ENCODE measurements at places on chromosomes 3 and 15. TPM values are rescaled to one million over a fixed set of nuclear protein-coding genes. Genes with fewer than 3 reads are reported as not detected.
A peak's percentile ranks its signal among the peaks of the same experiment; 100 is the strongest.

GRCh38 chr3:149466192-149466591, 8.3 kb upstream of the TM4SF4 start:
- peaks cover 10% of the 10 kb centered on the region for H3K4me1 ChIP-seq
- no peaks in the 10 kb centered on the region for H3K27me3 ChIP-seq
- no peaks in the 10 kb centered on the region for H3K36me3 ChIP-seq

- H3K27me3 ChIP-seq = no peaks in the 10 kb centered on the region
- DNase-seq = no peak
- H3K4me1 ChIP-seq = peaks cover 5% of the 10 kb centered on the region
- no peak overlapping the region for H3K4me3 ChIP-seq
- no peak overlapping the region for H3K27ac ChIP-seq
Observed at GRCh38 chr3:34256021-34256420, 457.6 kb downstream of the PDCD6IP start.

- H3K27ac ChIP-seq = no peak overlapping the region
- H3K4me3 ChIP-seq = no peak overlapping the region
- no peaks in the 10 kb centered on the region for H3K36me3 ChIP-seq
- H3K4me1 ChIP-seq = no peaks in the 10 kb centered on the region
Observed at GRCh38 chr15:57421551-57421950, 45.2 kb downstream of the CGNL1 start.

DNA sequence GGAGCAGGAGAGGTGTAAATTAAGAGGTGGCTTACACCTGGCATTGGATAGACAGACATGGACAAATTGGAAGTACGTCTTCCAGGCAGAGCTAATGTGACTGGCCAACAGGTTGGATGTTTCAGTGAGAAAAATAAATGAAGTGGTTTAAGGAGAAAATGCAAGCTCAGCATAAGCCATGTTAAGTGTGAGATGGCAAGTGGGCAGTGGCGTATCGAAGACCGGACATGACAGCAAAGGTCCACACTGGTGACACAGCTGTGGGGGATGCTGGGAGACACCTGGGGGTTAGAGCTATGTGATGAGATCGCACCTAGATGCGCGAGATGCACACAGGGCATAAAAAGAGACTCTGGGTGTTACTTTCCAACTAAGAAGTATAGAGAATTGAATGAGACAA, 3.7 kb upstream of the ATP10A start:
- H3K36me3 ChIP-seq = no peaks in the 10 kb centered on the region
- H3K4me3 ChIP-seq = no peak overlapping the region
- no peak overlapping the region for H3K27ac ChIP-seq

DNA sequence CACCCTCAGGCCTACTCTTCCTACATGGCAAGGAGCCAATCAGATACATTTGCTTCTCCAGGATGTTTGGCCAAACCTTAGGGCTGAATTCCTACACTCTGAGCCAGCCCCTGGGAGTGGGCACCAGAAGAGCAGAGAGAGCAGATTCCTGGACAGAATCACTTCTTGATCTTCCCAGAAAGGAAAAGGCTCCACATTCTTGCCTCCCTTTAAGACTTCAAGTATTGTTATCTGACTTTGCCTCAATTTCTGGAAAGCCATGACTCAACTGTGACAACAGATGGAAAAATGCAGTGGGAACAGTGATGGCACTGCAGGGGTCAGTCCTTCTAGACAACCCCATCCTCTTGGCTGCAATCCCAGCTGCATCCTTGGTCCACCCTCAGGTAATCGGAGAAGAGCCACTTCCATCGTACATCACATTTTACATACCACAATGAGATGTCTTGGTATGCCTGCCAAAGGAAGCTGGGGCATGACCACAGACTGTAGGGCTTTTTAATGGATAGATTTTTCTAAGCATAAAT, 21.0 kb downstream of the SLCO2A1 start:
- peaks cover 10% of the 10 kb centered on the region for H3K4me1 ChIP-seq
- H3K36me3 ChIP-seq = no peaks in the 10 kb centered on the region
- H3K27ac ChIP-seq = no peak overlapping the region
- H3K4me3 ChIP-seq = no peak overlapping the region

DNA sequence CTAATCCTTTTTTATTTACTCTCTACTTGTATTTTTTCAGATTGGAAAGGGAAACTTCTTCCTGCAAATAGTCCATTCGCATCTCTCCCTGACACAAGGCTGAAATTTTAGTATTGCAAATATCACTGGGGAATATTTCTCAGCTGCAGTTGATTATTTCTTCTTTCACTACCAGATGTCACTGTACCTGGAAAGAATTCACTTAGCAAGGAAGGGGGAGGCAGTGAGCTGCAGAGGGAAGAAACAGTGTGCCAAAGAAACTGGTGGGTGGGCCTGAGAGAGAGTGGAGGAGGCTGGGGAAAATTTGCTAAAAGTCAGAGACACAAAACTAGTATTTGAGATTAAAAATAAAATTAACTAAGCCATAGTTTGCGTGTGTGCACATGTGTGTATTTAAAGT, 142.3 kb upstream of the STT3B start:
- H3K27me3 ChIP-seq = no peaks in the 10 kb centered on the region
- no peak overlapping the region for H3K27ac ChIP-seq
- H3K36me3 ChIP-seq = no peaks in the 10 kb centered on the region
- no peaks in the 10 kb centered on the region for H3K4me1 ChIP-seq
- DNase-seq = no peak
- no peak overlapping the region for H3K4me3 ChIP-seq

- no peak for DNase-seq
- no peak overlapping the region for H3K4me3 ChIP-seq
- H3K27me3 ChIP-seq = no peaks in the 10 kb centered on the region
- H3K27ac ChIP-seq = no peak overlapping the region
- H3K36me3 ChIP-seq = no peaks in the 10 kb centered on the region
- no peaks in the 10 kb centered on the region for H3K4me1 ChIP-seq
Observed at GRCh38 chr3:97138914-97139541, 324.6 kb downstream of the EPHA6 start.

- no peak overlapping the region for H3K27ac ChIP-seq
- peaks cover 38% of the 10 kb centered on the region for H3K27me3 ChIP-seq
- DNase-seq = no peak
- H3K4me1 ChIP-seq = peaks cover 8% of the 10 kb centered on the region
- no peaks in the 10 kb centered on the region for H3K36me3 ChIP-seq
Observed at GRCh38 chr15:69668963-69669362, 216.3 kb downstream of the RPLP1 start.

DNA sequence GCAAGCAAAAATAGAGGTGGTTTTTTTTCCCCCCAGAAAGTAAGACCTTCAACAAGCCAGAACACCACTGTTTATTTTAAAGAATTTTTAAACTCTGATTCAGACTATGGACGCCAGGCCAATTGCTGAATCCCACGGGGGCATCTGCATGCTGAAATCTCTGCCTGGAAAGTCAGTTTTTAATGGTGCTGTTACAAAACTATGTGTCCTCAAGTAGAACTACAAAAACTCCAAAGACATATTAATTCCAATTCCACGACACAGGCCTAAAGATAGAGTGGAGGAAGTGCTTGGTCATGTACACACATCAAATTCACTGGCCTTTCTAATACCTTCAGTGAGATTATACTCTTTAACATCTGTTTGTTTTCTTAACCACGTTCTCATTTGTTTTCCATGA, 490.5 kb upstream of the NR2F2 start:
- H3K36me3 ChIP-seq = no peaks in the 10 kb centered on the region
- H3K27ac ChIP-seq = peak overlapping the region; percentile 43
- no peaks in the 10 kb centered on the region for H3K27me3 ChIP-seq
- no peak for DNase-seq
- H3K4me3 ChIP-seq = no peak overlapping the region

DNA sequence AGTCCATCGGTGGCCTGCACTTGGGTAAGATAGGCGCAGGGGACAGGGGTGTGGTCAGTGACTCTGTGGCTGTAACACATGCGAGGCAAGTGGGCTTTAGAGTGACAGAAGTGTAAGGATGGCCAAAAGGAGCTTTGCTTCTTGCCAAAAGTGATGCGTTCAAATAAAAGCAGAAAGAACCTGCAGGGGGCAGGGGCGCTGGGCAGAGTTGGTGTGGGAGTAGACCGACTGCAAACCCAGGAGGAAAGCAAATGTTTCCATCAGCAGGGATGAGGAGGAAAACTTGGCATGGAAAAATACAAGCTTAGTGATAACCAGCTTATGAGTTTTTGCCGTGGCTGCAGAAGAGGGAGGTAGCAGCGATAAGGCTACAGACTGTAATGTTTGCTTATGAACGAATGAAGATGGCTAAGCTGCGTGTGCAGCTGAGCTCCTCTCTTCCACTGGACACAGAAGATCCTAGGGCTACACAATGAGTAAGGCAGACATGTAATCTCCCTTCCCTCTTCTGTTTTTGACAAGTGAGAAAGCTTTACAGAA, 149.4 kb downstream of the WNT5A start:
- H3K36me3 ChIP-seq = no peaks in the 10 kb centered on the region
- no peaks in the 10 kb centered on the region for H3K27me3 ChIP-seq
- H3K4me3 ChIP-seq = no peak overlapping the region
- H3K27ac ChIP-seq = no peak overlapping the region
- H3K4me1 ChIP-seq = no peaks in the 10 kb centered on the region

- H3K4me3 ChIP-seq = no peak overlapping the region
- DNase-seq = no peak
- peak overlapping the region; percentile 68 for H3K27ac ChIP-seq
- peaks cover 16% of the 10 kb centered on the region for H3K36me3 ChIP-seq
- H3K4me1 ChIP-seq = peaks cover 45% of the 10 kb centered on the region
Observed at GRCh38 chr3:37824954-37825328, 36.7 kb upstream of the CTDSPL start.

DNA sequence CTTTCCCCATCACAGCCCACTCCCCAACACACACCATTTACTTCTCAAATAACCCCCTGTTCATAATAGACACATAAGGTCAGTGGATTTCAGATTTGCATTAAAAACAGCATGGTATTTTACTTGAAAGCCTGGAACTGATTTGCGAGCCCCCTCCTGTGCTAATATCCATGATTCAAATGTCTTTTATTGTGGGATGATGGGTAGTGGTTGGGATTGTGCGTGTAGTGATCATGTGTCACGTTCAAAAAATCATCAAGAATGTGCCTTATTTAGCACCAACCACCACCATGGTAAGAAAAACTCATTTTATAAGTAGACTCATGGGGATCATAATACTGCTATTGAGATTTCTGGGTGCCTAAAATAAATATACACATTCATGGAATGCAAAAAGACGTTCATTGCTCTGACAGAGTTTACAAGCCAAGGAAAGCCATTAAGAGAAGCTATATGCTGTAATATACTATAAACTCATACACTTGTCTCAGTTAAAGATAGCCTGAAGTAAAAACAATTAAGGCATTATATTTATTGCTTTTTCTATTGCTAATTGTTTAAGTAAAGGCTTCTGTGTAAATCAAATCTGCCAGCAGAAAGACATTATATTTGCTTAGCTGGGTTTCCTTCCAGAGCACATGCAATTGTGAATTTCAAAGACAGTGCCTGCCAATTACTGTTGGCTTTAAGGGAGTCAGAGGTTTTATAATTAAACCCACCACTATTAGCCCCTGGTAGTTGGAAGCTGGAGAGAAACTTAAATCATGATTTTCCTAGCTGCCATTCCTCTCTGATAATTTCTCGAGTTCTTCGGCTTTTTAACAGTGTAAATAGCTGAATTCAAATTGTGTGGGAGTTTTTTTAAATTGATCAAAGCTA, 4.0 kb downstream of the TRAT1 start:
- no peaks in the 10 kb centered on the region for H3K4me1 ChIP-seq
- no peaks in the 10 kb centered on the region for H3K36me3 ChIP-seq
- DNase-seq = no peak
- no peak overlapping the region for H3K27ac ChIP-seq
- no peaks in the 10 kb centered on the region for H3K27me3 ChIP-seq

GRCh38 chr3:37819591-37819990, 42.1 kb upstream of the CTDSPL start:
- no peak overlapping the region for H3K27ac ChIP-seq
- no peaks in the 10 kb centered on the region for H3K36me3 ChIP-seq
- DNase-seq = no peak
- H3K27me3 ChIP-seq = no peaks in the 10 kb centered on the region
- H3K4me3 ChIP-seq = no peak overlapping the region

GRCh38 chr15:71601038-71601834, 209.1 kb upstream of the NR2E3 start:
- H3K27ac ChIP-seq = peak overlapping the region; percentile 25
- H3K27me3 ChIP-seq = no peaks in the 10 kb centered on the region
- DNase-seq = no peak
- peaks cover 12% of the 10 kb centered on the region for H3K36me3 ChIP-seq
- no peak overlapping the region for H3K4me3 ChIP-seq
- no peaks in the 10 kb centered on the region for H3K4me1 ChIP-seq

DNA sequence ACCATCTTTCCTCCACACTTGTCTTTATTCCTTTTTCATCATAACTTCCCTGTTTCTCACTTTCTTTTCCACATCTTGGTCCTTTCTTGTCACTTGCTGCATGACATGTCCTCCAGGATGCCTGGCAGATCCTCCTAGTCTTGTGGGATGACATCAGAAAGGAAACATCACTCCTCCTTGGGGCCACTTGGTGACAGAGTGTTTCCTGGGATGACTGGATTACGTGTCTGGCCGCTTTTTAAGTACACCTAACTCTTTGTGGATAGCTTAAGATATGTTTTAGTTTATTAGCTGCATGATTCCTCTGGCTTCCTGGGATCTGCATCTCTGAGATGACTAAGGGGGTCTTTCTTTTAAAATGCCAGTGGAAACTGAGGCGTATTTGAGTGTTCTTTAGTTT, 363.5 kb upstream of the FRG2C start:
- H3K27me3 ChIP-seq = no peaks in the 10 kb centered on the region
- H3K4me1 ChIP-seq = no peaks in the 10 kb centered on the region
- no peak overlapping the region for H3K4me3 ChIP-seq
- H3K27ac ChIP-seq = no peak overlapping the region
- no peak for DNase-seq

DNA sequence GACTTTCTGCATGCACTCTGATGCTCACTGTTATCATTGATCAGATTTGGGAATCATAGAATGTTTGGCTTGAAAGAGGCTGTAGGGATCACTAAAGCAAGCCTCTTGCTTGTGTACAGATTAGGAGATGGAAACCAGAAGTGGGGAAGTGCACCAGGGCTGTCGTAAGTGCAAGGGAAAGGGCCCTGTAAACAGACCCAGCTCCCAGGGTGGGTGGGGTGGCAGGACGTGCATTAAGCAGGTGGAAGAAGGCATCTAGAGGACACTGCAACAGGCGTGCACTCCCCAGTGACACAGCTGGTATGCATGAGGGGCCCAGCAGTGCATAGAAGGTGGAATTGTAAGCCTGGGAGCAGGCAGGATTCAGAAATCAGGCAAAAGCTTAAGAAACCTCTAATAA, 58.0 kb upstream of the SLC7A14 start:
- H3K27ac ChIP-seq = no peak overlapping the region
- H3K27me3 ChIP-seq = no peaks in the 10 kb centered on the region
- no peaks in the 10 kb centered on the region for H3K36me3 ChIP-seq
- no peak overlapping the region for H3K4me3 ChIP-seq
- DNase-seq = no peak

- H3K27me3 ChIP-seq = no peaks in the 10 kb centered on the region
- DNase-seq = no peak
- peak overlapping the region; percentile 21 for H3K27ac ChIP-seq
- H3K36me3 ChIP-seq = no peaks in the 10 kb centered on the region
Observed at GRCh38 chr15:71508081-71508682, 302.2 kb upstream of the NR2E3 start.

PRRT3 gene
- 0.72 TPM for total RNA-seq

PLCH1 gene
- total RNA-seq = 0.29 TPM

AP2M1 gene
- total RNA-seq = 212 TPM

GOLGA6L10 gene
- 10.9 TPM for total RNA-seq

IGSF10 gene
- 10.7 TPM for total RNA-seq

EPHB3 gene
- 14.7 TPM for total RNA-seq

IL17RC gene
- total RNA-seq = 30.6 TPM

CIP2A gene
- 9.2 TPM for total RNA-seq

SLC28A2 gene
- total RNA-seq = not detected
